PC-9 (cell line): ENCODE measurements at places on chromosomes 3 and 15.

GRCh38 chr3:15010664-15011063 lies 54.5 kb downstream of the MRPS25 start:
- H3K27ac ChIP-seq = no peak overlapping the region
- no peaks in the 10 kb centered on the region for H3K27me3 ChIP-seq
- peaks cover 10% of the 10 kb centered on the region; the same call in 1 of the 2 replicates for H3K36me3 ChIP-seq
- H3K4me3 ChIP-seq = no peak overlapping the region

DNA sequence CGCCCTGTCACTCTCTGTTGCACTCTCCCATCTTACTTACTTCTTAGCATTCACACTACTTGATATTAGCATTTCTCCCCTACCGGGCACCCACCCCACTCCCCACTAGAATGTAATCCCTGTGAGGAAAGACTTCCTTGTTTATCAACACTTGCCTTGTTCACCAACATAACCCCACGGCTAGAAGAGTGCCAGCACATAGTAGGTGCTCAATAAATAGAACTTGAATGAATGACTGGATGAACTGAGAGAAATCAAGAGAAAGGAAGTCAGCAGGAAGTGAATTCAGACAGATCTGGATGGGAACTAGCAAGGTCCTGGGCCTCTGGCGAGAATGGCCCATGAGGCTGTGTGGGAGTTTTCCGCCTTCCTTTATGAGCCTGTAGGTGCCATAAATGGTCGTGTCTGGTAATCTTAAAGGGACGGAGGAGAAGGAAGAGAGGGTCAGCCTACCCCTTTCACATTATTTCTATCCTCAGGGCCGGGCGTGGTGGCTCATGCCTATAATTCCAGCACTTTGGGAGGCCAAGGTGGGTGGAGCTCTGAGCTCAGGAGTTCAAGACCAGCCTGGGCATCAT lies 42.4 kb upstream of the HERC1 start:
- no peak for DNase-seq
- H3K4me1 ChIP-seq = no peaks in the 10 kb centered on the region
- H3K4me3 ChIP-seq = no peak overlapping the region
- H3K27ac ChIP-seq = no peak overlapping the region

GRCh38 chr3:55078876-55079275 lies 151.0 kb upstream of the LRTM1 start:
- no peaks in the 10 kb centered on the region for H3K36me3 ChIP-seq
- no peak overlapping the region for H3K4me3 ChIP-seq
- H3K4me1 ChIP-seq = no peaks in the 10 kb centered on the region
- no peak overlapping the region for H3K27ac ChIP-seq

GRCh38 chr15:100944986-100945385 lies 25.8 kb downstream of the LRRK1 start:
- no peaks in the 10 kb centered on the region for H3K36me3 ChIP-seq
- H3K27ac ChIP-seq = no peak overlapping the region
- no peaks in the 10 kb centered on the region for H3K4me1 ChIP-seq
- H3K27me3 ChIP-seq = no peaks in the 10 kb centered on the region

DNA sequence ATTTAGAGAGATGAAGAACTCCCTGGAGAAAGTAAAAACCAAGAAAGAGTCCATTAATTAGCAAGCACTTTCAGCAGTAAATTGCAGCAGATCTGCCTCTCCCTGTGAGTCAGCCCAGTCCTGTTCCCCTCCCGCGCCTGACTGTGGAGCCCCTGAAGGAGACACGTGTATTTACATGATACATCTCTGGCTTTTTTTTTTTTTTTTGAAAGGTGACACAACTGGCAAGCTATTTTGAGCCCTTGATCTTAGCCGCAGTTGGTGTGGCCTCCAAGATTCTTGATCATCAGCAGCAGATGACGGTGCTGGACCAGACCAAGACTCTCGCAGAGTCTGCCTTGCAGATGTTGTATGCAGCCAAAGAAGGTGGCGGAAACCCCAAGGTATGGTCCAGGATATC lies 271.8 kb upstream of the TPM1 start:
- peak overlapping the region; percentile 72 for H3K27ac ChIP-seq
- H3K27me3 ChIP-seq = no peaks in the 10 kb centered on the region
- peak; percentile 69 for DNase-seq
- peaks cover 25% of the 10 kb centered on the region for H3K4me1 ChIP-seq
- no peaks in the 10 kb centered on the region for H3K36me3 ChIP-seq

DNA sequence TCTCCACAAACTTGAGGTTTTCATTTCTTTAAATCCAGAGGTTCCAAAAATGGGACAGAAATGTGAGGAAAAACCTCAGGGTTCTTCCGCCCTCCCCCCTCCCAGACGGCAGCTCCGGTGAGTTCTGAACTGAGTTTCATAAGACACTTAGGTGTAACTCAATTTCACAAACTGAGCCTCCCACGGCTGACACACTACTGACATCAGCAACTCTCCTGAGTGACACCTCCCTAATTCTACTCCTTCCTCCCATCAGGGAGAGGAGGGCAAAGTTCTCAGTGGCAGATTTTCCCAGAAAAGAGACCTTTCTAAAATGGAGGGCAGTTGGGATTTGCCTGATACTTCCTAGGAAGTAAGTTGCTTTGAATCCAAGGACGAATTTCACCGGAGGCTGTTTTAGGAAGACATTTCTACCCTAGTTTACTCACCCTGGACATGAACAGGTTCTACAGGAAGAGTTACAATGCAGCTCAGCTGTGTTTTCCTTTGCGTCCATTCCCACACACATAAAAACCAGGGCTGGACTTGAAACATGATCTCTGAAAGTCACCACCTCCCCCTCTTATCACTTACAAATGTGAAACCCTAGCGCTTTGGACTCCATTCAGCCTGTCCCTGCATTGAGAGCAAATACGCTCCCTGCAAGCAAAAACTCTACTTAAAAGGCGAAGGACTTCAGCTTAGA lies 78.1 kb upstream of the LMOD3 start:
- H3K4me1 ChIP-seq = peaks cover 39% of the 10 kb centered on the region
- no peaks in the 10 kb centered on the region for H3K36me3 ChIP-seq
- DNase-seq = peak; percentile 96
- H3K4me3 ChIP-seq = peak overlapping the region; percentile 83
- H3K27ac ChIP-seq = peak overlapping the region; percentile 97

GRCh38 chr3:195441992-195442572 lies 738 bp downstream of the ACAP2 start:
- no peaks in the 10 kb centered on the region for H3K36me3 ChIP-seq
- no peaks in the 10 kb centered on the region for H3K27me3 ChIP-seq
- H3K4me1 ChIP-seq = peaks cover 44% of the 10 kb centered on the region
- peak overlapping the region; percentile 73 for H3K4me3 ChIP-seq

DNA sequence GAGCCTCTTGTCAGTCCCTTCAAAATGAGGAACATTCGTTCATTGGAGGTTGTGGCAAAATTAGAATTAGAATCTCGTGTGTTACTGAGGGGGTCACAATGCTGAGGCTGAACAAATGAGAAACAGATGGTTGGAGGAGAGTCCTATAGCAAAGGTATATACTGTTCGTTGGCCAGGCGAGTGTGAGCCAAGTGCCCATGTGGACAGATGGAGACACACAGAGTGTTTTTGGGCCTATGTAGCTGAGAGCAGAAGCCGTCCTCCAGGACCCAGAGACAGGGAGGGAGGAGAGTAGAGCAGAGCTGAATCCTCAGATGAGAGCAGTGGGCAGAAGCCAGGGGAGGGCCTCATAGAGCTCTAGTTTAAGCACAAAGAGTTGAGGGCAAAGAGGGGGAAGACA lies 98.9 kb downstream of the NR1D2 start:
- H3K4me1 ChIP-seq = peaks cover 16% of the 10 kb centered on the region
- no peak for DNase-seq
- no peaks in the 10 kb centered on the region for H3K36me3 ChIP-seq
- no peaks in the 10 kb centered on the region for H3K27me3 ChIP-seq
- H3K27ac ChIP-seq = no peak overlapping the region

DNA sequence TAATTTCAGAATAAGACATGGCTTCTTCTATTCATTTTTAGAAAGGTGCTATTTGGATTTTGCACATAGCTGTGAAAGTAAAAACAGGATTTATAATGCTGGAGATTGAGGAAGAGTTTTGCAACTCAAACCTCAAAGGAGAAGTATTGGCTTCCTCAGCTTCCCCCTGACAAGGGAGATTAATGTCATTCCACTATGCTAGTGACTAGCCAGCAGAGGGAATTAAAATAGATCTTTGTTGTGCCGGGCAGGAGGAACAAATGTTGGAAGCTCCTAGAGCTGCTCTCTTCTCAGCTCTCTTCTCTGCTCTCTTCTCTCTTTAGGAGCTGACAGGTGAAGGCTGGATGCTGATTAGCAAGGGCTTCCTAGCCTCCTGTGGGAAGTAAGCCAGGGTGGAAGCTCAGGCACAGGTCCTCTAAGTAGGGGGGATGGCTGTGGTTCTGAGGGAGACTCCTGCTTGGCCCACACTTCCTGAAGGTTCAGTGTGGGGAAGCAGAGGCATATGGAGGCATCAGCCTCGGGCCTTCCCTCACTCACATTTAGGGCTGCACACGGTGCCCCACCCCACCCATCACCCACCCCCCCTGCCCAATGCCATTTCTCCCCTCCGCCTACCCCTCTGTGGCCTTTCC lies 29.6 kb downstream of the CX3CR1 start:
- H3K27ac ChIP-seq = no peak overlapping the region
- H3K4me1 ChIP-seq = no peaks in the 10 kb centered on the region
- H3K27me3 ChIP-seq = peaks cover 48% of the 10 kb centered on the region
- no peaks in the 10 kb centered on the region for H3K36me3 ChIP-seq
- no peak for DNase-seq

- H3K4me3 ChIP-seq = no peak overlapping the region
- 0 out of 2 replicates have a peak overlapping the region, but pooled peaks have one; percentile 25 for H3K27ac ChIP-seq
- peaks cover 9% of the 10 kb centered on the region for H3K4me1 ChIP-seq
- H3K36me3 ChIP-seq = peaks cover 79% of the 10 kb centered on the region
Measured at GRCh38 chr15:100890051-100890720, 10.6 kb downstream of the ALDH1A3 start.

DNA sequence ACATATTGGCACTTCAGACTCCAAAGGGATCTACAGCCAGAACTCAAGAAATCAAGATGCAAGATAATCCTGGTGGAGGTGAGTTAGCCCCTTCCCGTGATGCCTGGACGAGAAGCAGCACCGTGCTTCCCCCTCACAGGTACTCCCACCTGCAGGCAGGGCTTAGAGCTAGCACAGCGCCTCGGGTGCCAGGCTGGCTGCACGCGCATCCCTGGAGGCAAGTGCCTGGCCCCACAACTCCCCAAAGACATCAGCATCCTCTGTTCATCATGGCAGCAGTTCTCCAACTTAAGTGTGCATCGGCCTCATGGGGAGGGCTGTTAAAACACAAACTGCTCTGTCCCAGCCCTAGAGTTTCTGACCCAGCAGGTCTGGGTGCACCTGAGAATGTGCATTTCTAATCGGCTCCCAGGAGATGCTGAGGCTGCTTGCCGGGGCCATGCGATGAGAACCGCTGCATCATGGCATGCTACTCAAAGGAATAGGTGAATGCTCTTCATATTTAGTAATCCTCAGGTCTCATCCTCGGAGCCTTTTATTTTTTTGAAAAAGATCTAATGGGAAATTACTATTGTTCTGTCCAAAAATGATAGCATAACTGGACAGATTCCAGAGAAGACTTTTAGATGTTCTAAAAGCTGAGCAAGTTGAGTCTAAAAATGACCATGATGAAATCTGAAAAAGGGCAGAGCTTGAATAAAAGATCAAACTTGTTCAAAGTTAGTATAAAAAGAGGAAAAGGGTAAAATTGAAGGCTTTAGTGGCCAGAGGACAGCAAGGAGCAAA lies 244.2 kb downstream of the ADAMTS17 start:
- H3K36me3 ChIP-seq = no peaks in the 10 kb centered on the region
- no peak overlapping the region for H3K4me3 ChIP-seq
- H3K27ac ChIP-seq = no peak overlapping the region
- no peaks in the 10 kb centered on the region for H3K27me3 ChIP-seq

GRCh38 chr15:46685681-46686080 lies 1031.6 kb upstream of the SEMA6D start:
- no peak overlapping the region for H3K4me3 ChIP-seq
- H3K27ac ChIP-seq = no peak overlapping the region
- no peaks in the 10 kb centered on the region for H3K27me3 ChIP-seq
- no peaks in the 10 kb centered on the region for H3K4me1 ChIP-seq
- no peak for DNase-seq

DNA sequence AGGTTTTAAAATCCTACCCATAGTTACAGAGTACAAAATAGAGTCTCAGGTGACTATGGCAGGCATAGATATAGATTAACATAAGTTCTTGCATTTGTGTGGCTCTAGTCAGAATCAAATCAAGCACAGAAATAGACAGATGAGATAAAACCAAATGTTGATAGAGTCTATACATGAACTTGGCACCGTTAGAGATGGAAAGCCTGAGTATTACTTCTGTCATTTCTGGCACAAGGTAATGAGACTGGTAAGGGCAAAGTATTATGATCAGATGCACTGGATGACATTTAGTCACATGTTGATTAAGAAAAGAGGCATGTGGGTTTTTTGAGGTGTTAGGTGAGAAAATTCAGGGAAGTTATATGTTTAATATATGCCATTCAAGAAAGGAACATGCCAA lies 219.7 kb downstream of the MBNL1 start:
- H3K4me1 ChIP-seq = no peaks in the 10 kb centered on the region
- H3K27me3 ChIP-seq = no peaks in the 10 kb centered on the region
- H3K27ac ChIP-seq = no peak overlapping the region
- H3K36me3 ChIP-seq = no peaks in the 10 kb centered on the region

DNA sequence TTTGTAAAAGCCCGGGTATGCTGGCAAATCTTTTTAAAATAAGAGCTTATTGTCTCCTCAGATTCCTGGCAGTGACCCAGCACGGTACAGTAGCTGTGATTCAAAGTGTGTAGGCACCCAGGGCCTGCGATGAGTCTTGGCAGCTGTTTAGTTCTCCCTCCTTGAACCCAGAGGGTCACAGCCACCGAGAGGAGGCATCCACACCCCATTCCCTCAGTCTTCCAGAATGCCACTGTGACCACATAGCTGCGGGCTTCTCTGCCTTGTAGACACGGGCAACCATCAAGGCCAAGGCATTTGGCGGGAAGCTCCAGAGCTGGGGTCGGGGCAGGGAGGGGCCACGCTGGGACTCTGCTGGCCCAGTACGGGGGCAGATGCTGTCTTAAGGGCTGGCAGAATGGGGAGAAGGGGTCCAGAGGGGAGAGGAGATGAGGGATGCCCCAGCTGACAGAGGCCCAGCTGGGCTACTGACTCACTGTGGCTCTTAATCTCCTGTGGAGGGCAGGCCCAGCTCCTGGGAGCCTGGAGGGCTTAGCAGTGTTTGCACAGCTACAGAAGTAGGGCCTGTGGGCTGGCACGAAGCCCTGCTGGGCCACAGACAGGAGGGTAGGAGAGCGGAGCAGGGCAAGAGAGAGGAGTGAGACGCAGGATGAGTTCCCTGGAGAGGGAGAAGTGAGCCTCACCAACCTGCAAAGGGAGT lies 68.8 kb upstream of the DLG1 start:
- H3K4me3 ChIP-seq = no peak overlapping the region
- H3K27me3 ChIP-seq = no peaks in the 10 kb centered on the region
- H3K36me3 ChIP-seq = no peaks in the 10 kb centered on the region
- no peak overlapping the region for H3K27ac ChIP-seq

GRCh38 chr3:67640023-67640660 lies 14.3 kb downstream of the SUCLG2 start:
- H3K36me3 ChIP-seq = no peaks in the 10 kb centered on the region
- no peaks in the 10 kb centered on the region for H3K27me3 ChIP-seq
- DNase-seq = no peak
- H3K4me3 ChIP-seq = no peak overlapping the region

GRCh38 chr3:13119471-13120220 lies 46.4 kb upstream of the IQSEC1 start:
- no peaks in the 10 kb centered on the region for H3K27me3 ChIP-seq
- DNase-seq = no peak
- H3K36me3 ChIP-seq = no peaks in the 10 kb centered on the region
- no peak overlapping the region for H3K27ac ChIP-seq
